ENCODE measurements at places on chromosomes 16 and 17.

- DNase-seq: no peak
Observed at GRCh38 chr16:29842732-29843346, 20.2 kb downstream of the CDIPT start.

DNA sequence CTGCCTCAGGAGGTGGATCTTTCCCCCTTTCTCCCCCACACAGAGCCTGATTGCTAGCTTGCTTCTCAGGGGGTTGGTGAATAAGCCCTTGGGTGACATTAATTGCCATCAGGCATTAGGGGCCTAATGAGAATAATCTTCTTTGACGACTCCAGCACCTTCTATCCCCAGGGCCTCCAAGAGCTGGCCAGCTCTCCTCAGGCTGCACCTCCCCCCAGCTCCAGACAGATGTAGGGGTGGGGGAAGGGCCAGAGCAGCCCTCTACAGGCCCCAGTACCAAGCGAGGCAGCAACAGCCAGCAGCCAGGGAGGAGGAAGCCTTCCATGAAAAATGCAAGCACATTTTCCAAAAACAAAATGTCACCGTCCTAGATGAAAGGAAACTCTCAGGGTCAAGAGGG lies 1.4 kb upstream of the TMEM132E start:
- DNase-seq: no peak

GRCh38 chr17:31789707-31790505 lies 69.1 kb downstream of the COPRS start:
- no peak for DNase-seq

- DNase-seq: no peak
Observed at GRCh38 chr16:3091551-3091950, 7.5 kb downstream of the ZSCAN10 start.

DNA sequence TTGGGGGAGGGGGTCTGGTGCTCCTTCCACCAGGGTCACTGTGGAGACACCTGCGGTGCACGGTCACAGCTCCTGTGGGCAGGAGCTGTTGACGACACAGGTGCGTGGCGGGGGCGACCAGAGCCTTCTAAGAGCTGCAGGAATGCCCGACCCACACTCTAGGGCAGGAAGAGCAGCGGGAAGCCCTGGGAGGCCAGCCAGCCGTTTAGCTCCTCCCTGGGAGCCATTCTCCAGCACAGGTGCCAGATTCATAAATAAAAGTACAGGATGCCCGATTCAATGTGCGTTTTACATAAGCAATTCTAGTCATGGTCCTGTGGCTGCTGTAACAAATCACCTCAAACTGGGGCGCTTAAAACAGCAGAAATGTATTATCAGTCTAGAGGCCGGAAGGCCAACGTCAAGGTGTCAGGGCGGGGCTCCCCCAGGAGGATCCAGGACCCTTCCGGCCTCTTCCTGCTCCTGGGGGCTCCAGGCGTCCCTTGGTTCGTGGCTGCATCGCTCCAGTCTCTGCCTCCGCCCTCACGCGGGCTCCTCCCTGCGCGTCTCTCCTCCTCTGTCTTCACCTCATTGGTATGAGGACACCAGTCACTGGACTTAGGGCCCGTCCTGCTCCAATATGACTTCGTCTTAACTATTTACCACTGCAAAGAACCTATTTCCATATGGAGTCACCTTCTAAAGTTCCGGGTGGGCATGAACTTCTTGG lies 155.4 kb downstream of the FOXL1 start:
- no peak for DNase-seq

DNA sequence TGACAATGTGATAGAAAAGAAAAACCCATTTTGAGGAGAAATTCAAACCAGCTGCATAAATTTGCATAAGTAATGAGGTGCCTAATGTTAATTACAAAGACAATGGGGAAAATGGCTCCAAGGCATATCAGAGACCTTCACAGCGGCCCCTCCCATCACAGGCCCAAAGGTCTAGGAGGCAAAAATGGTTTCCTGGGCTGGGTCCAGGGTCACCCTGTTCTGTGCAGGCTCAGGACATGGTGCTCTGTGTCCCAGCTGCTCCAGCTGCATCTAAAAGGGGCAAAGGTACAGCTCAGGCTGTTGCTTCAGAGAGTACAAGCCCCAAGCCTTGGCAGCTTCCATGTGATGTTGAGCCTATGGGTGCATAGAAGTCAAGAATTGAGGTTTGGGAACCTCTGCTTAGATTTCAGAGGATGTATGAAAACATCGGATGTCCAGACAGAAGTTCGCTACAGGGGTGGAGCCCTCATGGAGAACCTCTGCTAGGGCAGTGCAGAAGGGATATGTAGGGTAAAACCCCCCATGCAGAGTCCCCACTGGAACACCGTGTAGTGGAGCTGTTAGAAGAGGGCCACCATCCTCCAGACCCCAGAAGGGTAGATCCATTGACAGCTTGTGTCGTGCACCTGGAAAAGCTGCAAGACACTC lies 40.6 kb downstream of the IKZF3 start:
- DNase-seq: no peak

- no peak for DNase-seq
Observed at GRCh38 chr17:9802294-9802693, 10.9 kb upstream of the DHRS7C start.

DNA sequence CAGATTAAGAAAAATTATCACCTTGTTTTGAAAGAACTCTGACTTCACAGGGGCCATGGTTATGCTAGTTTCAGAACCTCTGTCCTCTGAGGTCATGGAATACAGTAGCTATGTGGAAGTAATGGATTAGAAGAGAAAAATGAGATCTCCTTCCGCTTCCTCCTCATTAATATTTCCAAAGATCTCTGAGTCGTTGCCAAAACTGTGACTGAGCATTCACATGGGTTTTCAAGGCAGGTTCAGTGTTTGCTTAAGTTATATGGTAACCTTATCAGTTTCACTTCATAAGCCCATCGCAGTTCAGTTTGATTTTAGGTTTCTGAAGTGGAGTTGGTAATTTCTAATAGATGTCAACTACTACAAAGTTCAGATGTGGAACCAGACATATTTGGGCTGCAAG lies 321.2 kb upstream of the SOX9 start:
- DNase-seq: no peak

- no peak for DNase-seq
Observed at GRCh38 chr17:61323003-61323908, 76.4 kb upstream of the TBX2 start.

GRCh38 chr17:1002412-1002753 lies 5.5 kb downstream of the TIMM22 start:
- no peak for DNase-seq

- DNase-seq: peak; percentile 56
Observed at GRCh38 chr17:17300624-17301568, 2.3 kb upstream of the NT5M start.

DNA sequence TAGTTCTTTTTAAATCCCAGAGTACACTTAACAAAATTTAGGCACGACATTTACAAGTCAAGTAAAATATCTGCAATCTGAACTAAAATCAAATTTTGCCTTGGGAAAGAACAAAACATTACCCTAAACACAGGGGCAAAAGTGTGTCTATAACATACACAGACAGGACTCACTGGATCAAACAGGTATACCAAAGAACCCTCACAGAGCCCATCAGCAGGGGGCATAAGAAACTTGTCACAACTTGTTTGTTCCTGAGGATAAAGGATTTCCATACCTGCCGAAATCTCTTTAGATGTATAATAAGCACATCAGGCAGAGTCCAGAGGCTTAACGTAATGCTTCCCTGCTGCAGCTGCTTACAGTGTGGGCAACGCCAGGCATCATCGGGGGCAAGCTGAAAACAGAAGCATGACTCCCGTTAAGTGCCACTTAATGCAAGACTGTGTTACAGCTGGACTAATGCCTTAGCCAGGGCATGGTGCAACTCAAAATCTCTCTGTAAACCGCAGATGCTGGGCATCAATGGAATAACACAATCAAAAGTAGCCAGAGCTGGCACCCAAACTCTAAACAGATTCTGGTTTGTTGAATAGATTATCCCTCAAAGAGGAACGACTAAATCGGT lies 67.0 kb downstream of the USP31 start:
- DNase-seq: no peak
